ENCODE measurements at places on chromosomes 12 and 14. TPM values are rescaled to one million over a fixed set of nuclear protein-coding genes. Genes with fewer than 3 reads are reported as not detected.

DNA sequence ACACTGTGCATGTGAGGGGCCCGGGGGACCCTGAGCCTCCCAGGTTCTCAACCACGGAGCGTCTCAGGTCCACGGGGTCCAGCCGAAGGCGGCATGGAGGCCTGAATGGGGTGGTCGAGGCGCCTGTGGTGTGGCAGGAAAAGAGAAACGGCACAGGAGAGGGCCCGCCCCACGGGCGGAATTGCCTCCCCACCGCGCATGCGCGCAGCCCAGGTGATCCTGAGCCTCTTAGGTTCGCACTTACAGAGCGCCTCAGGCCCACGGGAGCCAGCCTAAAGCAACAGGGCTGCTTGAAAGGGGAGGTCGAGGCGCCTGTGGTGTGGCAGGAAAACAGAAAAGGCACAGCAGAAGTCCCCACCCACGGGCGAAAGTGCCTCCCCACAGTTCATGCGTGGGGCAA, 311.0 kb downstream of the ALG10 start:
- no peak for DNase-seq

GRCh38 chr14:90297876-90298629, 33.7 kb downstream of the NRDE2 start:
- no peak for DNase-seq

DNA sequence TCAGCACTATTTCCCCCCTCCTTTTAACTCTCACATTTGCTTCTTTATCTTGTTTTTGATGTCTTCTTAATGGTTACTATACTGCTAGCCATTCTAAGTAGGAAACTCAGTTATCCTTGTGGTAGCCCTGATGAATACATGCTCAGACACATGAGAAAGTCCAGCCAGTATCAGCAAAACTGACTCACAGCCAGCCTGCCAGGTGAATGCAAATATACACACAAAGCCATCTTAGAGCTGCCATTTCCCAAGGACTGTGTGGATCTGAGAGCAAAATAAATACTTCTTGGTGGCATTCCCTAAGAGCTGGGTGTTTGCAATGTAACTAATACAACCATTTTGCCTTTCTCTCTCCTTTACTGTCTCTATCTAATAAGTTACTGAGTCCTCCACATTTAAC, 455.2 kb downstream of the CCER1 start:
- no peak for DNase-seq

DNA sequence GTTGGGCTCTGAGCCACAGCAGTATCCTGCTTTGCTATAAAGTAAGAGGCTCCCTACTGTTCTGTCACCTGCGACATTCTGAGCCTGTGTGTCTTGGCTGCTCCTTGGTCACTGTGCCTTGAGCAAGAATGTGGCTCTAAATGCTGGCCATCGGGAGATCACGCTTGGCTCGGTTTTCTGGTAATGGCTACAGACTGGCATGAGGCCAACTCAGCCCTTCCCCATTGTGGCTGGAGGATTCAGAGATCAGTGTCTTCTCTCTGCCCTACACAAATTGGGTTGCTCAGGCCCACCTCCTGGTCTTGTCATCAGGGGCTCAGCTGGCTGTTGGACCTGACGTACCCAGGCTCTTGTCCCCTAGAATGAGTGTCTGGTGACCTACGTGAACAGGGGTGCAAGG, 94.5 kb downstream of the PLXNC1 start:
- DNase-seq = peak; percentile 46

DNA sequence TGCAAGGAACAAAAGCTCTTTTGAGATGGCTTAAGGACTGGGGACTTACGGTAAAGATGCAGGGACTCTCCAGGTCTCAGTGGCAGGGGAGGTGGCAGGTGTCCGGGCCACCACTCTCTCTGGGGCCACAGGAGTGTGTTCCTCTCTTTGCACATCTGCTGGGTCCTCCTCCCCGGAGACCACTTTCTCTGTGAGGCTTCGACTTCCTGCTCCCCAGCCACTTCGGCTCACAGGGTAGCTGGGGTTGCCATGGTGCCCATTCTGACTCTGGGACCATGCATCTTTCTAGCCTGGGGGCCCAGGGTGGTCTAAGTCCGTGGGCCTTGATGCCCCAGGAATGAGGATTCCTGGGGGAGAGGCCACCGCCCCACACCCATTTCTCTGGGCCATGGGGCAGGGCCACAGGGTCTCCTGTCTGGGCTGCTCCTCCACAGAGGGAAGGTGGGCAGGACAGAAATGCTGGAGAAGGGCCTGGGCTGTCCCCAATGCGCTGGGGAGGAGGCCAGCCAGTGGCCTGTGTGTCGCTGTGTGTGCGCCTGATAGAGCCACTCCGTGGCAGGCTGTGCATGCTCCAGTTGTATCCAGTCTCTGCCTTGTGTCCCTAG, 38.5 kb downstream of the CCDC92 start:
- DNase-seq = no peak

GRCh38 chr12:9761419-9761781, 699 bp upstream of the CD69 start:
- no peak for DNase-seq

GRCh38 chr12:1806301-1807086, 13.9 kb upstream of the LRTM2 start:
- peak; percentile 64 for DNase-seq

GRCh38 chr12:122072031-122072970, 6.3 kb upstream of the MLXIP start:
- DNase-seq = peak; percentile 64

DNA sequence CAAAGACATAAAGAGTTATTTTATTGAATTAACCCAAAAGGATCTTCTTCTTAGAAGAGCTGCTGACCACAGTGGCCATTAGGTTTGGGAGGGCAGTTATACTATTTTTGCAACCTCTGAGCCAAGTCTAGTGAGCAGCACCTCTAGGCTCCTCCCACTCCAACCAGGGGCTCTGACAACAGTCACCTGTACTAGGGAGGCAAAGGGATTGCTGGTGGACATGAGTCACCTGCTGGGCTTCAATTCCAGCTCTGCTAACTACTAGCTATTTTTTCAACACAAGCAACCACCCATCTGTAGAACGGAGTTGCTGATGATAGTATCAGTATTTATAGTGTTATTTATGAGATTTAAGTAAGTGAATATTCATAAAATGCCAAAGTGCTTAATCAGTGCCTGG, 166.0 kb downstream of the KLHL28 start:
- no peak for DNase-seq

DNA sequence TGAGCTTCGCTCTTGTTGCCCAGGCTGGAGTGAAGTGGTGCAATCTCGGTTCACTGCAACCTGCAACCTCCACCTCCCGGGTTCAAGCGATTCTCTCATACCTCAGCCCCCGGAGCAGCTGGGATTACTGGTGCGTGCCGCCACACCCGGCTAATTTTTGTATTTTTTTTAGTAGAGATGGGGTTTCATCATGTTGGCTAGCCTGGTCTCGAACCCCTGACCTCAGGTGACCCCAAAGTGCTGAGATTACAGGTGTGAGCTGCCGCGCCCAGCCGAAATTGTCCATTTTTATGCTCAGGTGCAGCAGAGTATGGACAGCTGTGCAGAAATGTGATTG, 19.2 kb upstream of the CYP46A1 start:
- DNase-seq = no peak

- no peak for DNase-seq
Measured at GRCh38 chr14:39233680-39234326, at the start of gene MIA2. Gene MIA2 (plus strand): TSS chr14:39233915. CDS start chr14:39234115, 200 bp downstream.

GRCh38 chr14:52117111-52117832, 48.4 kb upstream of the NID2 start:
- no peak for DNase-seq

GRCh38 chr12:66050610-66051009, 79.9 kb downstream of the LLPH start:
- no peak for DNase-seq

- no peak for DNase-seq
Measured at GRCh38 chr12:124492879-124493808, 74.3 kb downstream of the NCOR2 start.

DNA sequence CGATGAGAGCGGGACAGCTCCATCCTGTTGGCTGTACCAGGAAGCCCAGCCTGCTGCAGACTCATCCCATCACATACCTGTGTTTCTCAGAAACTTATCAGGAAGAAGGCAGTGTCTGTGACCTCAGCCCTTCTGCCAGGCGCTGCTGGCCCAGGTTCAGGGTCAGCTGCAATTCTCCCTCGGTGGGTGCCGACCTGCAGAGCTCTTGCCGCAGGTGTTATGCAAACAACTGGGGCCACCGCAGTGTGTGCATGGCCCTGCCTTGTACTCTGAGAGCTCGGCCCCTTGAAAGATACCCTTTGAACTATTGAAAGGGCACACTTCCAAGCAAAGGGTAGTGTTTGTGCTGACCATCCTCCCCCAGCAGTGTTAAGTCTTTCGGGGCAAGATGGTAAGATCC, 322.2 kb upstream of the DIO3 start:
- no peak for DNase-seq

DNA sequence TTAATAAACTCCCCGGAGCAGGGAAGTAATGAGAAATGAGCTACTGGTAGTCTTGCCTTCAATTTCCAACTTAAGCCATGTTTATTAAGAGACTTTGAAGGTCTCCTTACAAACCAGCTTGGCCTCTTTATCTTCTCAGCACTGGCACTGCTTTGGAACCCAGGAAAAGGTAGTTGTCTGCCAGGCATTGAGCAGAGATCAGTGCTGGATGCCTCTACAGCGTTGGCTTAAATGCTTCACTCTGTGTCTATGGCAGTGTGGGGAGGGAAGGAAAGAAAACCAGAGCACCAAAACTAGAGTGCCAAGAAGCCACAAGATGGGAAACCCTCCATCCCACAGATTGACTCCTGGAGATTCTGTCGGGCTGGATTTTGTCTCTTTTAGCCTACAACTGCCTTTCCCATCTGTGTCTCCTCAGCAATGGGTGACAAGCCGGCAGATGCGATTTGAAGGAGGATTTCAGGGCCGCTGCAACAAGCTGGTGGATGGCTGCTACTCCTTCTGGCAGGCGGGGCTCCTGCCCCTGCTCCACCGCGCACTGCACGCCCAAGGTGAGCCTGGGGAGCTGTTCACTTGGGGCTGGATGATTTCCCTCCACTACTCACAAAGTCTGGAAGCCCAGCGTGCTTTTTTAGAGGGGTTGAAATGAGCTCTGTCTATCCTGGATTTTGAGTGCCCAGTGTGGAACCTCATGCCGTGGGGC, 57.3 kb downstream of the FNTB start:
- DNase-seq = no peak

DNA sequence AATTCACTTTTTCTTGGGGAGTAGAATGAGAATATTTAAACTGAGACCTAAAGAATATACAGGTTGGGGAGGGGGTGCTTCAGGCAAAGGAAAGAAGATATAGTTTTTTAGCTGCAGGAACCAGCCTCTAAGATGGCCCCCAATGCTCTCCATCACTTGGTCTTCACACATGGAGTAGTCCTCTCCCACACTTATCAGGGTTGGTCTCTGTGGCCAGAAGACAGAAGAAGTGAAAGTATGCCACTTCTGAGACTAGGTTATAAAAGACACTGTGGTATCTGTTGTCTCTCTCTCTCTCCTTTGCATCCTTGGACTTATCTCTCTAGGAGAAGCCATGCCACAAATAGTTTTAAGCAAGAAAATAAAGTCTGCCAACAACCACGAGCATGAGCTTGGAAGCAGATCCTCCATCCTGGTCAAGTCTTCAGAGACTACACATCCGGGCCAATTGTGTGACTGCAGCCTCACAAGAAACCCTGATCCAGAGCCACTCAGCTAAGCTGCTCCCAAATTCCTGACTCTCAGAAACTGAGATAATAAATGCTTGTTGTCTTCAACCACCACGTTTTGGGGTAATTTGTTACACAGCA, 18.0 kb downstream of the PUS7L start:
- no peak for DNase-seq

DNA sequence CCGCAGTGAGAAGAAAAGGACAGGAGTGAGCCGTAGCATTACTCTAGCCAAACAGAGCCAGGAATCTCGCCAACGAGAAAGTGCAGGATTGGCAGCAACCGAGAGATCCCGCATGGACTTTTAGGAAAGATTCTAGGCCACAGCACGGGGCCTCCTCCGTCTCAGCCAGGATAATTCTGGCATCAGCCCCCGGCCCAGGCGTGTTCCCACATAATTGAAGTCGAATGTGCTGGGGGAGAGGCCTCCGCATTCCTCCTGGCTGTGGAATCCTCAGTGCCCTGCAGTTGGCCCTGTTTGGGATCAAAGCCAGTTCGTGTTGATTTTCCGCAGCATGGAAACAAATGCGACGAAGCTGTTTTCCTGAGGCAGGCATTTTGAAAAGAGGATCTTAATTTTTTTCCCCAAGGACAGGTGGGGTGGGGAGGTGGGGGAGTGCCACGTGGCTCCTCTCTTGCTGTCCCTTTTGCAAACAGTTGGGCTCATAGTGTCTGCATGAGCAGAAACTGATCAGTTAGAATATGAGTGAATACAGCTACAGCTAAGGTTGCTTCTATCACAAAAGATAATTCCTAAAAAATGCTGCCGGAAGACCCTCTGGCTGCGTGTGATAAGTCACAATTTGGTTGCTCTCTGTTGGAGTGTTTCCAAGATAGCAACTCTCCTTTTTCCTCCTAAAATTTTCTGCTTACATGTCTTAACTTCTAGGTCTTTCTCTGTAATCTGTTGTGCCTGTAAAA, 37.3 kb upstream of the ATXN2 start:
- DNase-seq = peak; percentile 76

DNA sequence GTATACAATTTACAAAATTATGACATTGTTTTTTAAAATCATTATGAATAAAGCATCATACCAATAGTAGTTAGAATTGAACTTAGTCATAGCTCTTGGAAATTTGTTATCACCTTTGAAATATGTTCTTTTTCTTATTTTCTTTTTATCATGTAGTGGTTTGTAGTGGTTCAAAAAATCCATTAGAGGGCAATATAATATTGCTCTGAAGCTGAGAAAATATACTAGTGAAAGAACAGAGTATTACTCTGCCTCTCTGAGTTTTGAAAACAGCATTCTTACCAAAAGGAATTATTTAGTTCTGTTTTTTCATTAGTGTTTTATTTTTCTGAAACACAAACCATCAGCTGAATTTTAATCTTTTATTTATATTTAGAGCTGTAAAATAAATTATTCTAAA, 76.2 kb downstream of the PDZRN4 start:
- DNase-seq = no peak

DNA sequence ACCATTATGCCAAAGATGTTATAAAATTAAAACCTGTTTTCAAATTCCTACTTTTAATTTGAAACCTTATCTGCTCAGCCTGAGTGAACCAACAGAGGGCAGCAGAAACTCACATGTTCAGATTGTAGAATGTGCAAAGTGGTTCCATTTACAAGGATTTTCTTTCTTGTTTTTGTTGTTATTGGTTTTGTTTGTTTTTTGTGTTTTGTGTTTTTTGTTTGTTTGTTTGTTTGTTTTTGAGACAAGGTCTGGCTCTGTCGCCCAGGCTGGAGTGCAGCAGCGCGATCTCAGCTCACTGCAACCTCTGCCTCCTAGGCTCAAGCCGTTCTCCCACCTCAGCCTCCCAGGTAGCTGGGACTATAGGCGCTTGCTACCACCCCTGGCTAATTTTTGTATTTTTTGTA, 22.8 kb upstream of the GARIN2 start:
- DNase-seq = no peak

The ZDHHC22 gene
- not detected for total RNA-seq

The ARHGEF25 gene
- 14.3 TPM for total RNA-seq

The GNB3 gene
- 2.9 TPM for total RNA-seq

The ACRBP gene
- 0.51 TPM for total RNA-seq

The RTL1 gene
- not detected for total RNA-seq

The STYK1 gene
- total RNA-seq = not detected

The STXBP6 gene
- total RNA-seq = 39.8 TPM

The STON2 gene
- 12.0 TPM for total RNA-seq

The NFATC4 gene
- total RNA-seq = 25.6 TPM

Data from Right ventricle myocardium superior (tissue), 1 donor.